HuH-7 (cell line): ENCODE measurements at places on chromosomes 16 and 17.
A peak's percentile ranks its signal among the peaks of the same experiment; 100 is the strongest.

DNA sequence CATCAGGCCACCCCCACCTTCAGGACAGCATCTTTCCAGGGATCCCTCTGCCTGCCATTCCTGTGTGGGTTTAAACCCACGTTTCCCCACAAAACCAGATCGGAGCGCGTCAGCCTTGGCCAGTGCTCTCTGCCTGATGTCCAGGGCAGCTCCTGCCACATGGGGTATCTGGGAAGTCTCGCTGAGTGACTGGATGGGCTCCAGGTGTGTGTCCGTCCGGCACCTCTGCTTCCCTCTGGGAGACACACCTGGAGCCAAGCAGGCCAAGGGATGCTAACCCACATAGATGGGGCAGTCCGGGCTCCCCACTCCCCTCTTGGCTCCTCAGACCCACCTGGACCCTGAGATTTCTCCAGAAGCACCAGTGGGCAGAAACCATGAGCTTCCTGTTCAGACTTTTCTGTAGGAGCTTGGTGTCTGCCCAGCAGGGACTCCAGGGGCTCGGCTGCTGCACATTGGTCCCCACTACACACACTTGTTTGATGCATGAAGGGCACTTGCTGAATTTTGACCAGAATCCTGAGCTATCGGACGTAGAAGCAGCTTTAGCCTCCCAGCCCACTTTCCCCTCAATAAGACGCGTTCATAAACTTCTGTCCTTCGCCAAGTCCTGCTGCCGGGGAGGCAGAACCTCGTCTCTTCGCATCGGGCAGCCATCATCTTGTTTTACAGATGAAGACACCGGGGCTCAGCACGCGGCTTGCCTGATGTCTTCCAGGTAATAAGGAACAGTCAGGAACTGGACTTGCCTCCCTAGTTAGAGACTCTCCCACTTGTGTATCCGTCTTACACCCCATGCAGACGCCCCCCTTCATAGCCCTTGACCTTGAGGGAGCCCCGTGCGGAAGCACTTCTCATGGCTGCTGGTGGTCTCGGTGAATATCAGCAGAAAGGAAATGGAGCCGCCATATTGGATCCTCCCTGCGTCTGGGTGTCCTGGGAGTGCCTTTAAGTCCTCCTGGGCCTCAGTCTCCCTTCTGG, 91.6 kb upstream of the ZNF469 start:
- no peak for DNase-seq

GRCh38 chr16:66269617-66270332, 96.7 kb upstream of the CDH5 start:
- DNase-seq = no peak

GRCh38 chr16:74499114-74499513, 77.8 kb upstream of the CLEC18B start:
- no peak for DNase-seq

GRCh38 chr16:57732037-57732436, 3.5 kb upstream of the KATNB1 start:
- DNase-seq = no peak

DNA sequence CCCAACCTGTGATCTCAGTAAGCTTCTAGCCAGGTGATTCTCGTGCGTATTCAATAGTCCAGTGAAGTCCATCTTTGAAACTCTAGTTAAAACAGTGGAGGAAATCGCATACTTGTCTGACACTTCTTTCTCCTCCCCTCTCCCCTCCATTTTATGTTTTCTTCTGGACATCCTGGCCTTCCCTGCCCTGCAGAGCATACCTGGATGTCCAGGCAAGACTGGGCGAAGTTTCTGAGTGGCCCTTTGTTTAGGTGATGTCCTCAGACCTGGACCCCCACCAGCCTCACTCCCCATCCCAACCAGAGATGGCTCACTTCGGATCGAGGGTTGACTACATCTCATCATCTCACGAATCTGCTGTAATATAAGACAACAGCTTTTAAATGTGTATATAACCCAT, 65.7 kb downstream of the CCDC182 start:
- DNase-seq = no peak

DNA sequence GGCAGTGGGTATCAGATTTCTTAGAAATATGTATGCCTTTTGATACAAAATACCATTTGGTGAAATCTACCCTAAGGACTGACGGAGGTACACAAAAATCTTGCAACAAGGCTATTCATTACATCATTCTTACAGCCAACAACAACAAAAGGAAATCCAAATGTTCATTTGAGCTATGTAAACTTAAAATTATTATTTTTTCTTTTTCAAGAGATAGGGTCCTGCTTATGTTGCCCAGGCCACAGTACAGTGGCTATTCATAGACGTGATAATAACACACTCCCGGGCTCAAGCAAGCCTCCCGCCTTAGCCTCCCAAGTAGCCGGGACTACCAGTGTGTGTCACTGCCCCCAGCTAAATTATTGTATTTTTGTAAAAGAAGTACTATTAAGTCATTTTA, 9.0 kb downstream of the SRR start:
- no peak for DNase-seq

DNA sequence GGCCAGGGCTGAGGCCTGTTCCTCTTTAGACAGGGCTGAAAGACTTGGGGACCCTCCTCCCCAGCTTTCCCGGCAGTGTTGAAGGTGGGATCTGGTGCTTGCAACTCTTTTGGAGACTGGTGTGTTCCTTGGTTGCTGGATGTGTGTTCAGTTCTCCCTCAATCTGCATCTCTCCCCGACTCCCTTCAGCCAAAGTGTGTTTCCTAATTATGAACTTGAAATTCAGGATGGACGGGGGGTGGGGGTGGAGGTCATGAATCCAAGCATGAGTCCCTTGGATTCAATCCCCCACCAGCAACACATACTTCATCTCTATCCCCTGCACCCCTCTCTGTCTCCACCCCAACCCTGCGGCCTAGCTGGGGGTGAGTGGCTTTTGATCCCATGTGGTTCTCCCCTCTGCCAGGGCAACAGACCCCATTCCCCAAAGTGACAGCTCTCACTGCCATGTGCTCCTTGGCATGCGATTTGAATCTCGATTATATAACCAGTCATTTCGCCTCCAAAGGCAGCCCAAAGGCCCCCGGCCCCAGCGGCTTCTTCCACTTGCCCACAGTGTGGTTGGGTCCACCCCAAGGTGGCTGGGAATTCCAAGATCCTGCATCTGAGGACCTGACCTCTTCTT, 1.3 kb downstream of the ARHGAP23 start:
- no peak for DNase-seq

- no peak for DNase-seq
Measured at GRCh38 chr17:65228287-65228686, 91.1 kb downstream of the RGS9 start.

GRCh38 chr17:48209973-48210372, 102.4 kb downstream of the SNX11 start:
- no peak for DNase-seq

DNA sequence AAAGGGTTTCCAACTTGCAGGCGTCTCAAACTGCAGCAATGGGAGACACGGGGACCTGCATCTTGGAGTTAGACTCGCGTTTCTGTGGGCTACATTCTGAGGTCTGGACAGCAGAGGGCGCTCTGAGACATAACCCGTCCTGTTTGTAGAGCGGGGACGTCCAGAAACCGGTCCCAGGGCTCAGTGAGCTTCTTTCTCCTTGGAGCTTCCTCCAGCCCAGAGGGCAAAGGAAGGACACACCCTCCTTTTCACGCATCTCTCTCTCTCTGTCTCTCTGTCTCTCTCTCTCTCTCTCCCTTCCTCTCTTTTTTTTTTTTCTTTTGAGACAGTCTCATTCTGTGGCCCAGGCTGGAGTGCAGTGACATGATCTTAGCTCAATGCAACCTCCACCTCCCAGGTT, 19.8 kb downstream of the COX4I1 start:
- peak; percentile 97 for DNase-seq

GRCh38 chr16:75248536-75249380, 2.7 kb downstream of the BCAR1 start:
- DNase-seq = no peak

DNA sequence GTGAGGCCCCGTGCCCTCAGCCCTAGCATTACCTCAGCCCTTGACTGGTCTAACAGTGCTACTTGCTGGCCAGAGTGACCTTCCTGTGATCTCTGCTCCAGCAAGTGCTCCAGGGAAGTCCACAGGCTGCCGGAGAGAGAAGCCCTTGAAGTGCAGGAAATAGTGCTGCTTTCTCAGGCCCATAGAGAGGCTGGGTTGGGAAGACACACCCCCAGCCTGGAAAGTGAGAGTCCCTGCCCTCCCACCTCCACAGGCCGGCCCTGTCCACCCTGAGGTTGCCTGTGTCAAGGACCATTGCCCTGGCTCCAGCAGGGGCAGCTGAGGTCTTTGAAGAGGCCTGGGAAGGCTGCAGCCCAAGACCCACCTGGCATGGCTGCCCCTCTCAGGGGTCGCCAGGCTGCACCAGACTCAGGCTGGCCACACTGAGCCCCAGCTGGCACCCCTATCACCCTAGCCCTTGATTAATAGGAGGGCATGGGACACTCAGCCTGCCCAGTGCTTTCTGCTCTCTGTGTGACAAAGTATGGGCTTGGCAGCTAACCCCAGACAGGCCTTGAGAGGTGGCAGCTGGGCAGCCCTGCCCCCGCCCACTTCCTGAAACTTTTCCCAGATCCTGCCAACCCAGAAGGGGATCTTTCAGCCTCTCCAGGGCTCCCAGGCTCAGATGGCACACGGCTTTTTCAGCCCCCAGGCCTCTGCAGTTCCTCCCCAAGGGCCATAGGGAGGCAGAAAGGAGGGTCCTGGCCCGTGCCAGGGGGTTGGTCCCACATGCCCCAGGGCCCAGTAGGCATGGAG, 21.7 kb downstream of the ATP6V0D1 start:
- DNase-seq = no peak

DNA sequence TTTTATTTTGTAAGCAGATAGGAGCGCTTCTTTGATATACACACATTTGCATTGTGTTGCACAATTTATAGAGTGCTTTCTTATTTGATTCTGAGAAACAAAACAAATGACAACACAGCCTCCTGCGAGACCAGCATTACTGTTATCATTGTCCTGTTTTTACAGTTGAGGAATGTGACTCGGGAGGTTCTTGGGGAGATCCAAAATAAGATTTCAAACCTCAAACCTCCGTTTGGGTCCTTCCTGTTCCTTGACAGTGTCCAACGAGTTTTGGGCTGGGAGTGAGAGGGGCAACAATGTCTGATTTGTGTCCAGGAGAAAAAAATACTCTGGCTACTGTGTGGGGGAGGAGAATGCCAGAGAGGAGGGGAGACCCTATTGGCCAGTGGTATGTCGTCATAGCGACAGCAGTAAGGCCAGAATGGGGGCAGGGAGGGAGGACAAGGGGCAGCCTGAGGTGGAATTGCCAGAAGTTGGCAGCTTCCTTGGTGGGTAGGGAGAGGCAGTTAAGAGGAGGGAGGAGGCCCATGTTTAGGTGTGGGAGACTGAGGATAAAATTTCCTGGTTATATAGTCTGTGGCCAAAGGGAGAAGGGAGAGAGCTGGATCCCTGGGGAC, 45.5 kb downstream of the TMEM132E start:
- DNase-seq = no peak

- peak; percentile 72 for DNase-seq
Measured at GRCh38 chr16:67537636-67538591, 9.3 kb downstream of the RIPOR1 start.

DNA sequence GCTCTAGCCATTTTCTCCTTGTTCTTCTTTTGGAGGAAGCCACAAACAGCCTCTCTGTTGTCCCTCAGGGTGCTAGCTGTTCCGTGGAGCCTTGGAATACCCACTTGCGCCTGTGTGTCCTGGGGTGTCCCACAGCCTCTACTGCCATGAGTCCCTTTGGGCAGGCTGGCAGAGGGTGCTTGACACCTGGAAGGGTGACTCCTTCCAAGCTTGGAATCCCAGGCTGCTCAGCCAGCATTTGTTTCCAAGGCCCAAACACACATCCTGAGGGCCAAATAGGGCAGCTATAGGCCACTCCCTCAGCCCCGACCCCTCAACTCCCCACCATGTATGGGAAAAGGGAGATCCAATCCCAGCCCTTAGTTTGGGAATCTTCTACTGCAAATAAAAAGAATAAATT, 14.9 kb downstream of the ZNHIT3 start:
- no peak for DNase-seq

DNA sequence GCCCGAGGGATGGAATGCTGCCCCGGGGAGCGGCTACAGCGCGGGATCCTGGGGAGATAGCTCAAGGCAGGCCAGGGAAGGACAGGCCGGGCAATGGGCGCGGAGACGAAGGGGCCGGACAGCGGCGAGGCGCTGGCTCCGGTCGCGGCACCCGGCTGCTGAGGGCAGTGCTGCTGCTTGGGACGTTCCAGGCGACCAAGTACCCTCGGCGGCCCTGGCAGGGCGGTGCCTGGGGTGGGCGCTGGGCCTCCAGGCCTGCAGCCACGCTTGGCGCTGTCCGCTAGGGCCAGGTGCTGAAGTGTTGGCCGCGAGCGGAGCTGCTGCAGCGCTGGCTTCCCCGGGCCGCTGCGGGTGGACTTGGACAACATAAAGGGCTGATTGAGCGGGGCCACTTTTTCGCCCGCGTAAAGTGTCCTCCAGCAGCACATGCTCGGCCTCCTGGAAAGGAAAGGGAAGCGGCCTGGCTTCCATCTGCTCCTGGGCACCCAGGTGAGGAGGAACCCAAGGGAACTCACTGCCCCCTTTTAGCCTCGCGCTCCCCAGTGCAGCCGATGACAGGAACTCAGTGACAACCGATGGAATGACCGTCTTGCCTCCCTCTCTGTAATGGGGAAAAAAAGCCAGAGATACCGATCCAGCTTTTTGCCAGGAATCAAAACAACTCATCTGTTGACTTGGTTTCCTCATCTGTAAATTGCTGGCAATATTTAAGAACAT, 23.7 kb downstream of the CLEC3A start:
- DNase-seq = peak; percentile 88

DNA sequence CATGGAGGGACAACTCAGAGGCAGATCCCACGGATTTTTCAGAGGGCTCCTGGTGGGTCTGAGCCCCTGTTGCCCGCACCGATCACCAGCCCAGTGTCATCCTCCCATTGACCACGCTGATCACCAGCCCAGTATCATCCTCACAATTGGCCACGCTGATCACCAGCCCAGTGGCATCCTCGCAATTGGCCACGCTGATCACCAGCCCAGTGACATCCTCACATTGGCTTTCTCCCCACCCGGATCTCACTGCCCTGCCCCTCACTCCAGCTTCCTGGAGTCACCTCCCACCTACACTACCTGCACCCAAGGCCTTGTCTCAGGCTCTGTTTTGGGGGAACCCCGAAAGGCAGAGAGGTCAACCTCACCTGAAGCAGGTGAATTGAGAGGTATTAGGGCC, 358.2 kb upstream of the TNRC6C start:
- DNase-seq = no peak

DNA sequence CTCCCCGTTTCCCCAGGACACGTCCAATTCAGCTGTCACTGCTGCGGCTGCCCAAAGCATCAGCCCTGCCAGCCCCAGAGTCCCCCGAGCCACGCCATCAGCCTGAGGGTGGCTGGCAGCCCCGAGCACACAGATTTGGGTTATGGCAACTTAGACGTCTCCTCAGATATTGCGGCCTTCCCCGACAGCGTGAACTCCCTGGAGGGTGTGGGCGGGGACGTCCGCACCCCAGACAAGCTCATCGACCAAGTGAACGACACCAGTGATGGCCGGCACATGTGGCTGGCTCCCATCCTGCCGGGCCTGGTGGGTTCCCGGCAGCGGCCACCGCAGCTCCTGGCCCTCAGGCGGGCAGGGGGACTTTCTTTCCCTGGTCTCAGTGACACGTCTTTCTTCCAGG, 224.8 kb downstream of the KATNIP start:
- DNase-seq = no peak
